ENCODE measurements at places on chromosomes 5 and 9.
A peak's percentile ranks its signal among the peaks of the same experiment; 100 is the strongest.

DNA sequence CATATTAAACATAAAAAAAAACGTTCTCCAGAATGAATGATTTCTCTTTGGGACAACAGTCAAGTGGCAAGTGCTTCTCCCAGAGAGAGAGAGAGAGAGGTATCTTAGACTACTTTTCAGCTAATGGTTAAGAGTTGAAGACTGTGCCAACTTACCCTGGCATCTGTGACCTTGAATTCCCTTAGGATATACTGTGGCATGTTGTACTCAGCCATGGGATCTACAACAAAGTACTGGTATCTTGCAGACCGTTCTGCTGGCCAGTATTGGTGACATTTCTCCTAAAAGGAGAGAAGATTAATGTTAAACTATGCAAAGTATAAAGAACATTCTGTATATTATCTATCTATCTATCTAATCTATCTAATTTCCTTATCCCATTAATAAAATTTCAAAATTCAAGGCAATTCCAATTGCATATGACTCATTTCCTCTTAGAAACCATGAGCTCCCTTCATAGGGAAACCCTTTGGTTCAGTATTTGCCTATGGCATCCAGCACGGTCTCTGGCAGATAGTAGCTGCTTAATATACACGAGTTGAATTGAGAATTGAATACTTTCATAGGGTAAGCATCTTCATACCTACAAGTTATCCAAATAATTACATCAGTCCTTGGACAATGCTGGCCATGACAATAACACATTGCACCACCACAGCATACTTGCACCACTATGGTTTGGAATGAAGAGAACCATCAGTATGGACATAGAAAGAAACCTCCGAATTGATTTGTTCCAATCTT lies 539.4 kb upstream of the DMAC1 start:
- DNase-seq: no peak

GRCh38 chr5:76021936-76022584 lies 61.1 kb upstream of the SV2C start:
- no peak for DNase-seq

- DNase-seq: no peak
These were observed 105.7 kb upstream of the SARDH start for GRCh38 chr9:133843751-133844397.

GRCh38 chr5:180646289-180646962 lies 3.0 kb downstream of the FLT4 start:
- DNase-seq: no peak

DNA sequence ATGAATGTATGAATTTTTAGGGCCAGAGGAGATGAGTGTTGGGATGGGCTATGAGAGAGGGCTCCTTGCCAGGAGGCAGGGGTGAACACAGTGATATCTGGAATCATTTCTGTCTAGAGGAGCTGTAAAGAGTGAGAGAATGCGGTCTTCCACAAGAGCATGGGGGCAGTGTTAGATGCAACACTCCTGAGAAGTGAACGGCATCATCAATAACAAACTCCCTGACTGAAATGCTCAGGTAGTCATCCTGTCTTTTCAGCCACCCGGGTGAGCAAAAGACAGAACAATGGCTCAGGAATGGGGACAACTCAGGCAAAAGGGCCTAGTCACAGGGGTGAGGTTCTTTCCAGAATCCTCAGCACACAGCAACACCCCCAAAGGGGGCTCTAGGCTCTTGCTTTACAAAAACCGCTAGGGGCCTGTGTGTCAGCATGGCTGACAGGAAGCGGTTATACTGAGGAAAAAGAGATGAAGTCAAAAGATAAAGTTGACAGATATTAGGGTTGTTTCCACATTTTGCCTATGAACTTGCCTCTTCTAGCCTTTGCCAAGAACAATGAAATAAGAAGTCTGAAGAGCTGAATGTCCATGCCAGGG lies 104.6 kb upstream of the LRRTM2 start:
- DNase-seq: no peak

- no peak for DNase-seq
These were observed 93.1 kb upstream of the WWC1 start for GRCh38 chr5:168198359-168198758.

DNA sequence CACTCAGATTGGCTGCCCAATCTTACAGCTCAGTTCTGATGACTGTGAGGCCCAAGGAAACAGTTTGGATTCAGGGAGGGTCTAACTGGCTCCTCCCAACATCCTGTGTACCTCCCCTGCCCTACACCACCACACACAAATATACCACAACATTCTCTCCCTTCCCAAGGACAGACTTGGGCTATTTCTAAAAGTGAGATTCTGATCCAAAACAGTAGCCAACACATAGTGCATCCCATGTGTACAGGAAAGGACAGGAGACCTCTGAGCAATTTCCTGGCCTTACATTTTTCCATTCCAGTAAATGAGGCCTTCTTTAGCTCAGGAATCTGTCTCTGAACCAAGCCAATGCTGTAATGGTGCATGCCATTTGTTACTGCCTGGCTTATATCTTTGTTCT lies 20.8 kb downstream of the ZNF366 start:
- DNase-seq: no peak

- DNase-seq: no peak
These were observed 604.6 kb downstream of the PTPRD start for GRCh38 chr9:10008101-10008799.

DNA sequence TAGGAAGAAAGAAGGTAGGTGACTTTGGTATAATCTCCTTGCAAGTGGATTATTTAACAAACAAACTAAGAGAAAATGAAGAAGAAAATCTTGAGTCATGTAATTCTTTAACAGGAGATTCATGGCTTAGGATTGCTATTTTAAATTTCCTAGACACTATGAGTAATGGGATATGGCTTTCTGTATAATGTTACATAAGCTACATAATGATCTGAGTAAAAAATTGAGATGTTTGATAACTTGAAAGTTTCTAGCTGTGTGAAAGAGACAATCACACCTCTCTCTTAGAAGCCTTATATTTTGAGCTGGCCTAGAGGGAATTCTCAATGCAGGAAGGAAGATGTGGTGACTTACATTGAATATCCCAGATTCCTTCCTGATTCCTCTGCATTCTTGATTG lies 92.5 kb downstream of the CDH9 start:
- no peak for DNase-seq

- no peak for DNase-seq
These were observed 335.6 kb upstream of the CLINT1 start for GRCh38 chr5:158194561-158194976.

GRCh38 chr9:33455945-33456344 lies 8.6 kb upstream of the AQP3 start:
- no peak for DNase-seq

- peak; percentile 12 for DNase-seq
These were observed 117.6 kb upstream of the ANKRD55 start for GRCh38 chr5:56350597-56351170.

DNA sequence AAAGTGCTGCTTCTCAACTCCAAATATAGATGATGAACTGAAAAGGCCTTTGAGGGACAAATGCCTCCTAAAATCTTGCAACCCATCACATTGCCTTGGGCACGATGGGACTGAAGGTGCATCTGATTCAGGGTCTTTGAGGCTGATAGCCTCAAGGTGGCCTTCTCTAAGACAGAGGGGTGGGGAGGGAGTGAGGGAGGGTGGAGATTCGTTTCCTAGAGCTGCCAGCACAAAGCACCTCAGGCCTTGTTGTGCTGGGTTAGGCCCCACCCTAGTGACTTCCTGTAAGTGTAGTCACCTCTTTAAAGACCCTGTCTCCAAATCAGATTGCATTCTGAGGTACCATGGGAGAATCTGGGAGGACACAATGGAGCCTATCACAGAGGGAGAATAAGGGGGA lies 57.1 kb downstream of the BARX1 start:
- DNase-seq: no peak

DNA sequence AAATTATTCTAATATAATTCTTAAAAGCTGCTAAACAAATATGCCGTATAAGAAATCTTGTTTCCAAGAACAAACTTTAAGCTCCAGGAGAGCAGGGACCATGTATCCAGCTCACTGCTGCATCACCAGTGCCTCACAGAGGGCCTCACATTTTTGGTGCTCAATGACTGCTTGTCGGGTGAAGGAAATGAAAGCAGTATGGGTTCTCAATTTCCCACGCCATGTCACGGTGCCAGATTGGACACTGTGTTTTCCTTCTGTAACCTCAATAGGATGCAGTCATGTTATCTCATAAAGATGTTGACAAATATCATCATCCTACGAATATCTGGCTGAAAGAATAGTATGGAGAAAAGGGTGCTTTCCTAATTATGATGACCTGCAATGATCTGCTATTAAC lies 64.7 kb downstream of the POU5F2 start:
- DNase-seq: no peak

- no peak for DNase-seq
These were observed 288.0 kb upstream of the ANKH start for GRCh38 chr5:15159606-15160005.

GRCh38 chr5:95780597-95780996 lies 41.9 kb downstream of the GLRX start:
- DNase-seq: no peak

DNA sequence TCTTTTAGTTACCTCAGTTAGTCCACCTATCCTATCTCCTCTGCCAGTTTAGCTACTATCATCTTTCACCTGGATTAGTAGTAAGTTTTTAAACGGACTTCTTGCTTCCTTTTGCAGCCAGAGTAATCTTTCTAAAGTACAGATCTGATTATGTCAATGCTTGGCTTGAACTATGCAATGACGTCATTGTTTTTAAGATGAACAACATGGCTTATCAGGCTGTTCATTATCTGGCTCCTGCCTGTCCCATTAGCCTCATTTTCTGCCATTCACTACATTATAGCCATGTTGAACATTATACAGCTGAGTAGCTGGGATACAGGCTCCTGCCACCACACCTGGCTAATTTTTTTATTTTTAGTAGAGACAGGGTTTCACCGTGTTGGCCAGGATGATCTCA lies 98.7 kb downstream of the RANBP17 start:
- DNase-seq: no peak

DNA sequence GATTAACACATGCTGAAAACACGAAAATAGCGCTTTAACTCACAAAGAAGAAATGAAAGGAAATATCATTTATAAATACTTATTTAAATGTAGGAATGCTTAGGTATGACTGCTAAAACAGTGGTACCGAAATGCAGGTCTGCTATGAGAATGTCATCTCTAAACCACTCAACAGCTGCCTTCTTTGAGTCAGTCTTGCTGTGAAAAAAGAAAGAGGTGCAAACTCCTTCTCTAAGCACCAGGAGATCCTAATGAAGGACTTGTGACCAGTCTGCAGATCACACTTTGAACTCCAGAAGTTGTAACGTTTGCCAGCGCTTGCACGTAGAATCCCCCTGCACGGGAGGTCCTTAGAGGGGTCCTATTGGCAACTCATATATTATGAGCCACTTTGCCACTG lies 86.6 kb downstream of the TRIO start:
- DNase-seq: no peak

GRCh38 chr5:53355931-53356330 lies 124.5 kb upstream of the FST start:
- no peak for DNase-seq

Measured in NCI-H187 (cell line).